NCI-H1105 treated with DMSO at 0.1 percent for 48 hours (cell line): ENCODE measurements at places on chromosomes 6 and 20.

- peak; percentile 53 for DNase-seq
Observed at GRCh38 chr20:31968291-31969126, 558 bp downstream of the XKR7 start.

DNA sequence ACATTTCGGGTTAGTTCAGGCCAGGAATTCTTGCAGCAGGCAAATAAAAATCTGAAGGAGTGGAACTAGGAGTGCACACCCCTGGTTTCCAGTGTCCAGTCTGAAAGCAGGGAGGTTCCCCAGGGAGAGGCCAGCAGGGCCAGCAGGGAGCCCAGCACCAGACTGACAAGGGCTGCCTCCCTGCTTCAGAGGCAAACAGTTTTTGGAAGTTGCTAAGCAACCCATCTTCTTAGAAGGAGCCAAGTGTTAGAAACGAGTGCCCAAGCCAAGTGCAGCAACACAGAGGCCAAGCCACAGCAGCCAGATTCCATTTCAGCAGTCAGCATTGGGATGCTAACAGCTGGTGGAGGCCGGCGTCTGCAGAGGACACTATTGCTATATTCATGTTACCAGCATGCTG is 179.1 kb downstream of the SYNDIG1 start:
- DNase-seq, result no peak

DNA sequence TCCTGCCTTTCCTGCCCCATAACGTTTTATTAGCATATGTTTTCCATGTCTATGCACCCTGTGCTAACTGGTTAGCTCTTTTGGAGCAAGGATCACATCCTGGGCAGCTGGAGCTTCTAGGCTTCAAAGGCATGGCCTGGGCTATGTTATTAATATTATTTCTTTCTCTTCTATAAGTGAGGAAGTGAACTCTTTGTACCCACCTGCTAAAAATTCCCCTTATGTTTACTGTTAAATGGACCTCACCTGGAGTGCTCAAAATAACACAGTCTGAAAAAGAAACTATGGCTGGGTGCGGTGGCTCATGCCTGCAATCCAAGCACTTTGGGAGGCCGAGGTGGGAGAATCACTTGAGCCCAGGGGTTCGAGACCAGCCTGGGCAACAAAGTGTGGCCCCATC is 97.8 kb downstream of the TNFAIP3 start:
- no peak for DNase-seq

DNA sequence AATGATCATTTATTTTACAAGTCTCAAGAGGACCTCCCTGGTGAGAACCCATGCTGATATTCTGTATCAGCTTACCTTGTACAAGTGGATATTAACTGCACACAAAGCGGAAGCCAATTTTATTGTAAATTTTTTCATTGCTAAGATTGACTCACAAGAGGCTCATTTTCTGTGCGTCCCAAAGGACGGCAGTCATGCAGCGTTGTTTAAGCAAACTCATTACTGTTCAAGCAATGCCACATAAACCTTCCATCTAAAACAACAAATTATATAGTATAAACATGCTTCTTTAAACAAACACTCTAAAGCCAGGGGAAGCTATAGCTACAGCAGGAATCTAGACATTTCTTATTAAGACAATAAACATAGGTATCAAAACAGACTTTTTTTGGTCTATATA is 575.3 kb downstream of the FRK start:
- DNase-seq, result peak; percentile 70

DNA sequence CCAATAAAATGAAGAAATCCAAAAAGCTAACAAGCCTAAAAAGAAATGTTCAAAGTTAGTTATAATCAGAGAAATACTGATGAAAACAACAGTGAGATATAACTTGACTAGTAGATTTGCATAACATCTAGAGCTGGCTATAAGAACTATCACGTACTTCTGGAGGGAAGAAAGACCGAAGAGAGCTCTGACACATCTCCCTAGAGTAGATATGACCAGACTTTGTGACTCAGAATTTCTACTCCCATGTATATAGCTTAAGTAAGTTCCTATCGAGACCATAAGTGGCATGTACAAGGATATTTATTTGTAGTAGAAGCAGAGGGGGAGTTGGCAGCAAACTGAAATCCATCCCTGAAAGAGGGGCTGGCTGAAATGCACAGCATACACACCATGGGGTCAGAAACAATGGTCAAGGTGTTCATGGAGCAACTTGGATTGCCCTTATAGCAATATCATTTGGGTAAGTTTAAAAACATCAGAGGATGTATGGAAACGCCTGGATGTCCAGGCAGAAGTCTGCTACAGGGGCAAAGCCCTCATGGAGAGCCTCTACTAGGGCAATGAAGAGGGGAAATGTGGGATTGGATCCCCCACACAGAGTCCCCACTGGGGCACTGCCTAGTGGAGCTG is 25.6 kb upstream of the IL17A start:
- DNase-seq, result no peak

DNA sequence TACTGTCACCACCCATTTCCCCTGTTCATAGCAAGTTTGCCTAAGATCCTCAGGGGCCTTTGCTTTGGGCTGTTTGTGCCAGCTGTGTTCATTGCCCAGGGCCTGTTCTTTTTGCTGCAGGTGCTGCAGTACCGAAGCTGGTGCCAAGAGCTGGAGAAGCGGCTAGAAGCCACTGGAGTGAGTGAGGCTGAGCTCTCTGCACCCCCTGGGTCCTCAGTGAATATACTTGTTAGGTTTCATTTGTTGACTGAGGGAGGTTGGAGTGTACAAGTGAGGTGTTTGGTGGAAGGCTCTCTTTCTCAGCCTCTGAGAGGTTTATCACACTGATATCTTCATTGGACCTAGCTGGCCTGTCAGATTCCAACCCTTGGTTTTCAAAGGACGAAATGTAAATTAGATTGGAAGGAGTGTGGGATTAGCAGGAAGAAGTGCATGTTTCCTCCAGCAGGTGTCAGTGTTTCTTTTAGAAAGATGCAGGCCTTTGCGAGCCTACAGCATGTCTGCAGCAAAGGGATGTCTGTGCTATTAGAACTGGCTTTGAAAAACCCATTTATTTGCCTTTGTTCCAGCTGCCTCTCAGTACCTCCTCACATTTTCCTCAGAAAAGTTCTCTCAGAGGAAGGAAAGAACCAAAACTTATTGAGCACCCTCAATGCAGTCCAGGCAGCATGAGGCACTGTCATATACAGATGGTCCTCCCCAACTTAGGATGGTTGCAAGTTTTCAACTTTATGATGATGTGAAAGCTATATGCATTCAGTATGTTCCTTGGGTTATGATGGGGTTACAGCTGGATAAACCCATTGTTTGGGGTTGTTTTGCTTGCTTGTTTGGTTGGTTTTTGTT is 8.3 kb downstream of the CEP250 start:
- DNase-seq, result peak; percentile 75

GRCh38 chr6:35024551-35025054 is 116.5 kb downstream of the TCP11 start:
- DNase-seq, result peak; percentile 42

GRCh38 chr20:36043441-36043840 is 75.1 kb downstream of the CNBD2 start:
- DNase-seq, result no peak

DNA sequence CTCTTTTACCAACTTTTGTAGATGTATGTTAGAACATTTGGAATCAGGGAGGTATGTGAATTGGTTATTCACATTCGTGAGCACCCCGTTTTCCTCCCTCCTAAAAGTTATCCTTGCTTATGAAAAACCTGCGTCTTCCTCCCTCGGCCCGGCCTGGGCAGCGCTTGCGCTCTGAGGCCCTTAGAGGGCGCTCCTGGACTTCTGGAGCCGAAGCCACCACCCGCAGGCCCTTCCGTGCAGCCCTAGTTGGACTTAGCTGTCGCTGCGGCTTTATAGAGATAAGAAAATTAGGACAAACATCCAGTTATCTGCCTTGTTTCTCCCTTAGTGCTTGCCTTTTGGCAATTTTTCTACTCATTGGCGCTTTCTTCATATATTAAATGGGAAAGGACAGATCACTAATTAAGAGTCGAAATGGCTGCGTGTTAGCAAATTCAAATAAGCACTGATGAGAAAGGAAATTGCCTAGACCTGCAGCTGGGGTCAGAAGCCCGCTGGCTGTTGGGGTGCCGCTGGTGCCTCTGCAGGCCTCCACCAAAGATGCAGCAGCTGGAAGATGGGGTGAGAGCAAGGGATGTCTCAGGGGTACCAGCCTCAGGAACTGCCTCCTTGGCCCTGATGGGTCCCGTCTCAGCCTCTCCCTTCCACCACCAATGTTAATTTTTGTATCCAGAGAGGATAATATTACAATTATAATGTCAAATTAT is 5.2 kb downstream of the FNDC1 start:
- peak; percentile 85 for DNase-seq

DNA sequence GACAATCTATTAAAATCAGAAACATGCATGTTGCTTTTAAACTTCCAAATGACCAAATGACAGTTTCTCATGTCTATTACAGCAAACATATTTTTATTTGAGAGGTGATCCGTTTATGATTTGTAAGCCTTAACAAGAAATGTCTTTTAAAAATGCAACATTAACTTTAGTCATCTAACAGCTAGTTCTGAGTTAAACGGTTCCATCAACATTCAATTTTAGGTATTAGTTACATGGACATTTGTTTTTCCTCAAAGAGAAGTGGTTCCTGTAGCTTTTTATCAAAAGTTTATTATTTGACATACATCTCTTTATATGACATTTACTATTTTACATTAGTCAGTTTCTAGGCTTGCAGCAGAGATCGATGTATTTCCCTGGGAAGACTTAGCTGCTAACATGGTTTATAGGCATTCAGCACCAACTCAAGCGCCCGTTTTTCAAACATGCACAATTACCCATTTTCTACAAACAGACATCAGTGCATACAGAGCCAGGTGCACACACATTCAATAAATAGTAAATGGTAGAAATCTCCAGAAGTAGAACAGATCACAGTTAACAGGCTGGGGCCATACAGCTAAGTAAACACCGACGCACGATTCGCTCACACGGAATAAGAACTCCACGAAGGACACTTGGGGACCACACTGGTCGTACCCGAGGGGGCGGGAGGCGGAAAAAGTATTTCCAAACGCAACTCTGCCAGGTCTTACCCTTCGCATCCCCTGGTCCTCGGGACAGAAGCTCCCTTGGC is 882 bp downstream of the CNR1 start:
- peak; percentile 54 for DNase-seq

DNA sequence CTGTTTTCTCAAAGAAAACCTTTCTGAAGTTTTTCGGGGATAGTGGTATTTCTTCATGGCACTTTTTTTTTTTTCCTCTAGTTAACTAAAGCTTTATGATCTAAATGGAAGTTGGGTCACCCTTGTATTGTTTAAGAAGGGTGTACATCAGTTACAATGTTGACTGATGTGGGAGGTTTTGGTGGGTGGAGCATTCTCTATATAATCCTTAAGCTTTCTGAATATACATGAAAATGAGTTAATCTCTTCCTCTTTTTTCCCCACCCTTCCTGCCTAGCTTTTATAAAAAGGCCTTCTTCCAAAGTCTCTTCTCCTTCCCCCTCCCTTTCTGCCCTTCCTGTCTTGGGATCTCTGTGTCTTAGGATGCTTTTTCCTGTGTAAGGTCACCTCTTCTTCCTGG is 47.2 kb downstream of the DHX35 start:
- DNase-seq, result no peak

- no peak for DNase-seq
Observed at GRCh38 chr6:140485740-140486449, 1111.4 kb upstream of the CITED2 start.

DNA sequence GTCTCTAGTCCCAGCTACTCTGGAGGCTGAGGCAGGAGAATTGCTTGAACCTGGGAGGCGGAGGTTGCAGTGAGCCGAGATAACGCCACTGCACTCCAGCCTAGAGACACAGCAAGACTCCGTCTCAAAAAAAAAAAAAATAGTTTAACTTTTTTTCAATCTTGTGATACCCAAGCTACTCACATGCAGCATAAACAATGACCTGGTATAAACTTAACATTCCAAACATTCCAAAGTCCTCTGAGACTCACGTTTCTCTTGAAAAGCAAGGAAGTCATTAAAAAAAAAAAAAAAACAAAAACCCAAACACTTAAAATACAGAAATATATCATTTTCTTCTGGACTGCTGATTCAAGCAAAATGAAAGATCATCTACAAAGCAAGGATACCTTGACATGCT is 14.3 kb downstream of the CRNKL1 start:
- no peak for DNase-seq

DNA sequence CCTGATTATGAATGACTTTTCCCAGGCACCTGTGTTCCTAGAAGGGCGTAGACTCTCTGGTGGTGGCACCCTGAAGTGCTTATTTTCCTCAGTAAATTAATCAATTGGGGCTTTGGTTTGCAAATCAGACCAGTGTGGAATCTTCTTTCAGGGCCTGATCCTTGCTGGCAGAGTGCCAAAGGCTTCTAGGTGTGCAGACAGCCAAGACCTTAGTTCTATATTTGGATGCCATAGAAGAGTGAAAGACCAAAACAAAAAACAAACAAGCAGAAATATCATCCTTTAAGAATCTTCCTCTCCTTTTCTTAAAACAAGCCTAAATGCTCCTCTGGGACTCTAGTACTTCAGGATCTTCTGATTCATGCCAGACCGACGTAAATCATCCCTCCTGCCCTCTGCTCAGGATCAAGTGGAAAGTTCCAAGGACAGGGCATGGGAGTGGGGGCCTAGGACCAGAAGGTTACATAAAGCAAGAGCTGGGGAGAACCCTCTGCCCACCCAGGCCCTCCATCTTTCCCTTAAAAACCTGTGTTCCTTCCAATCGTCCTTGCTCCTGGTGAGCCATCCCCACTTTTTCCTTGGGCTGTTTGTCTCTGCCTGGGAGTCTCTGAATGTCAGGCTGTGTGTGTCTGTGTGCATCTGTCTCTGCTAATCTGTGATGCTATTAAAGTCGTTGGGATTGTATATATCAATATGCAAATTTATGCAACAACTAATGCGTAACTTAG is 70.5 kb upstream of the MYLIP start:
- no peak for DNase-seq

DNA sequence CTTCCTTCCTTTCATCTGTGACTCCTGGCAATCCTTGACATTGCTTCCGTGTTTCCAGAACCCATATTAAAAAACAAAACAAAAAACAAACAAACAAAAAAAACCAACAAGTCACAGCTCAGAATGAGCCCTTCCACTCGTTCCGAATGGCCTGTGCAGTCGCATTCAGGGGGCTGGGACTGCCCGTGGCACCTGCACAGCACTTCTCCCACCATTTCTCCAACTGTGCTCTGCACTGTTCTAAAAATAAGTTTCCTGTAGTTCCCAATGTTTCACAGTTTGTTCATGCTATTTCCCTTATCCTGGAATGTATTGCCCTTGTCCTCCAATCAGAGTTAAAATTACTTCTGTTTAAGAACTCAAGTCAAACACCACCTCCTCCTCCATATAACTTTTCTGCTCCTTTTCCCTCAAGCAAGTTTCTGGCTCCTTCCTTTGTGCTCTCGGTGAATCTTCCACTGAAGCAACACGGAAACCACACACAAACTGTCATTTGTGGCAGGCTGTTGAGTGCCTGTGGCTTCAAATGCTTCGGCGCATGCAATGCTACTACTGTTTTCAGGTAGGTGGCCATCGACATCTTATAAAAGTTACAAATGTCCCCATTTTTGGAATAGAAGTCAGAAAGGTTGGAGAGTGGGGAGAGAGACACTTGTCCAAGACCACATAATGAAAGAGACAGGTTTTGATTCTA is 57.7 kb downstream of the PDE10A start:
- DNase-seq, result no peak

- DNase-seq, result no peak
Observed at GRCh38 chr20:38249536-38250310, 10.8 kb downstream of the KIAA1755 start.
